Adipocyte (in vitro differentiated cells): ENCODE measurements at places on chromosomes 13 and 19.

DNA sequence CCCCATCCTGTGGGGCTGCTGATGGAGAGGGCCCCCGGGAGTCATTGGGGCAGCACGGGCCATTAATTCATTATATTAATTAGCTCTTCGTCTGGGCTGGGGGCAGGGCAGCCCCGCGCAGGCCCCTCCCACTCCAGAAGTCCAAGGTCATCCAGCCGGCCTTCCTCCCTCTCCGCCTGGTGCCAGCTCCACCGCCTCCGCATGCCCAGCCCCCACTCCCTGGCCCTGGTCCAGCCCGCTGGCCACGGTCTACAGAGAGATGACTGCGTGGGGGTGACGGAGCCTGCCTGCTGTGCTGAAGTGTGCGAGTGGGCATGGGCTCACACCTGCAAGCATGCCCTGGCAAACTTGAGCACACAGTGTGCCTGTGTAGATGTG, 8.8 kb downstream of the IGLON5 start:
- DNase-seq, result no peak

DNA sequence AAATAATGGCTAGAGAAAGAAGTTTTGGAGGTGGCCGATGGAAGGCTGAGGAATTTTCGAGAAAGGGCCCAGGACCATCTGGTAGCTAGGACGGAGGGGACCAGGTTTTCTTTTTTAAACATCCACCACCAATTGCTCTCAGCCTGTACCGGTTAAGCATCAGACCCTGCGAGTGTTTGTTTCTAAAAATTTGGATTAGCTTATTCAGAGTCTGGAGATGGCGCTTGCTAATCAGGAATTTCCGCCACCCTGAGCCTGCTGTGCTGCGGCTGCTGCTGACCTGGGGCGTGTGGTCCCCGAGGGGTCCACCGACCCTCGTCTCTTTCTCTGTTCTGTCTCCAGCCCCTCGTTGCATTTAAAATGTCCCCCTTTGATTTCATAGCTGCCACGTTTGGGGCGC, 2.0 kb downstream of the UHRF1 start:
- DNase-seq, result peak; percentile 43

GRCh38 chr19:46452186-46452585, 19.2 kb downstream of the PNMA8A start:
- no peak for DNase-seq

DNA sequence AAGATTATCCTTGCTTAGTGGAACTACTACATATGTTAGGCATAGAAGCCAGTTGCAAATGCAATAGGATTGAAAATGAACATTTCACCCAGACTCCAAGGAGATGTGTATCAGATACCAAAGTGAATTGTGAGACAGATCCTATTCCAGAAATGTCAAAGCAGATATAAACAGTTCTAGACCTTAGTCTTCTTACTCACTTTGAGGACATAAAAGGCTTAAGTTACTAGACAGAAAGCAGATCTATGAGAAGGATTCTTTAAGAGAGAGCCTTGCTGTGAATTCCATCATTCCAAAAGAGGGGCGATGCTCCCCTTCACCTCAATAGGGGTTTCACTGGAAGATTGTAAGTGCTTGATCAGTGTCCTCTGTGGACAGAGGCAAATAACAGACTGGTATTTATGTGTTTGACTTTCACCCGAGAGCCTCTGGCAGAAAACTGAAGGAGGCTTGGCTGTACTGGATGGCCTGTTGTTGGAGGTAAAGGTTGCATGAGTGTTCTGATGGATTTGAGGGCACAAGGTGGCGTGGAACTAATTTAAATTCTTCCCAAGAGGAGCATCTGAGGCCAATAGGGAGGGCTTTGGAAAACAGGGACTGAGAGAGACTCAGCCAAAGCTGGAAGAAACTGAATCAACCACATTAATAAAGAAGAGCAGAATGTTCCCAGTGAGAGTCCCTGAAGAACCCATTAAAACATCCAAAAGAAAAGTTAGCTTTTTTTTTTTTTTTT, 194.8 kb downstream of the DCLK1 start:
- no peak for DNase-seq

- DNase-seq, result peak; percentile 43
These were observed 2.5 kb downstream of the KDM4B start for GRCh38 chr19:4971424-4971793.

DNA sequence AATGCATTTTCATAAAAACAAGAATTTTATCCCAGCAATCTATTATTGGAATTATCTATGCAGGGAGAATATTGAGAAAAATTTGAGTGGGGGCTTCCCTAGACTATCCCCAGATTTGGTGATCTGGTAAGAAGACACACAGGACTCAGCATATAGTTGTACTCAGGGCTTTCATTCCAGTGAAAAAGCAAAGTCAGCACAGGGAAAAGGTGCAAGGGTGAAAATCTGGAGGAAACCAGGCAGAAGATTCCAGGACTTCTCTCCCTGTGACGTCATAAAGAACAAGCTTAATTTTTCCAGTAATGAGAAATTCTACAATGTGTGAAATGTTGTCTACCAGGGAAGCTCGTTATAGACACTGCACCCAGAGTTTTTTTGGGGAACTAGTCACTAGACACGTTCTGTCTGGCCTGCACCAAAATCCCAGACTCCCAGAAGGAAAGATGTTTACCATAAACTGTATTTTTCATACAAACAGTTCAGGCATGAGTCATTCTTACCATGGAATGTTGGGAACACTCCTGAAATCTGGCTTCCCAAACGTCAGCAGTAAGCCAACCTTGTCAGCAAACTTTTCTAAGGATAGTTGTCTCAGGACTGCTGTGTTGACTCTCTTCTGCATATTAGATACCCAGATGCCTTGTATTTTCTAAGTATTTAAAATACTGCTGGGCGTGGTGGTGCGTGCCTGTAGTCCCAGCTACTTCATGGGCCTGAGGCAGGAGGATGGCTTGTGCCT, 107.4 kb downstream of the DNAJC3 start:
- peak; percentile 67 for DNase-seq

GRCh38 chr19:53882391-53883050, 524 bp downstream of the PRKCG start:
- DNase-seq, result no peak

- DNase-seq, result no peak
These were observed 74.4 kb downstream of the KCNRG start for GRCh38 chr13:50089633-50090032.
